Prostate gland (tissue), 2 donors: ENCODE measurements at places on chromosomes 7 and 10.
A peak's percentile ranks its signal among the peaks of the same experiment; 100 is the strongest.

DNA sequence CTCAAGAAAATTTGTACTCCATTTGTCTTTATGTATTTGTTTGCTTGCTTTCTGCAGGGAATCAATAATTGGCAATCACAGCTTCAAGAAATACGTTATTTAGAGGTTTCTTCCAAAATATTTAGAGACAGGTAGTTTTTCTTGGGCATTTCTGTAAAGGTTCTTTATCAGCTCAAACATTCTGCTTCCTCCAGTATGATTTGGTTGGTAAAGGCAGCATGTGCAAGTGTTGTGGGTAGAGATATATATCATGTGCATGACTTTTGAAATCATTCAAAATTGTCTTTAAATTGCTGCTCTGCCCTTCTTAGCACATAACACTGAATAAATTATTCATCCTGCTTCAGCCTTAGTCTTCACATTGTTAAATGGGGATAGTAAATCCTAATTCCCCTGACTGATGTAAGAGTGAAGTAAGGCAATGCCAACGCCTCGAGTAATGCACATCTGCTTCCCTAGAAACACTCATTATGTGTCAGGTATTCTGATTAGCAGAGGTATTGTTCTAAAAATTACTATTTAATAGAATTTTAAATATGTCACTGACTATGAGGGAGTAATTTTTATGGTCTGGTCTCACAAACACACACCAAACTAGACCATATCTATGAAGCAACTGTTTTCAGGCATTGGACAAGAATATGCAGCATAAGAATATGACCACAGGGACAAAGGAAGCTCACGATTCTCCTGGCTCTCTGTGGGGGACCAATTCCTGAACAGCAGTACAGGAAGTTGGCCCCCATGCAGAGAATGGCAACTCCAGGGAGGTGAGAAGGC, 77.3 kb upstream of the AKR1E2 start:
- no peak overlapping the region for H3K4me3 ChIP-seq
- H3K27me3 ChIP-seq, result no peaks in the 10 kb centered on the region
- DNase-seq, result no peak

- DNase-seq, result no peak
- H3K4me1 ChIP-seq, result no peaks in the 10 kb centered on the region
- H3K36me3 ChIP-seq, result no peaks in the 10 kb centered on the region
- H3K27me3 ChIP-seq, result no peaks in the 10 kb centered on the region
Measured at GRCh38 chr10:24713086-24713485, 10.6 kb downstream of the ARHGAP21 start.

GRCh38 chr7:55100544-55101327, 81.9 kb downstream of the EGFR start:
- no peaks in the 10 kb centered on the region for H3K36me3 ChIP-seq
- H3K4me3 ChIP-seq, result no peak overlapping the region
- H3K27me3 ChIP-seq, result no peaks in the 10 kb centered on the region
- peak; percentile 58 for DNase-seq

DNA sequence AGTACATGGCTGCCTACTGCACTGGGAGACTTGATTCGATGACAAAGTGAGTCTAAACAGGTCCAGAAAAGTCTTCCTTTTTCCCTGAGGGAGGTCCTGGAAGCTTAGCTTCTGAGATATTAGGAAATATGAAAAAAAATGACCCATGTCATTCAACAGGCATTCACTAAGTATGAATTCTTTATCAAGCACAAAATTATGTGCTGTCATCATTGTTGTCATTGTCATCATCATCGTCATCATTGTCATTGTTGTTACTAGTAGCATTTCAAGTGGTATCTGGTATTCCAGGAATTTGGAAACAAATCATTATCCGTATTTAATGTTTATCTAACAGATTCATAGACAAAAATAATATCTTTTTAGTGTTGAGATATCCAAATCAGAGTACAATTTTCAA, 49.7 kb upstream of the HECTD2 start:
- DNase-seq, result no peak
- no peaks in the 10 kb centered on the region for H3K4me1 ChIP-seq
- no peaks in the 10 kb centered on the region for H3K36me3 ChIP-seq

DNA sequence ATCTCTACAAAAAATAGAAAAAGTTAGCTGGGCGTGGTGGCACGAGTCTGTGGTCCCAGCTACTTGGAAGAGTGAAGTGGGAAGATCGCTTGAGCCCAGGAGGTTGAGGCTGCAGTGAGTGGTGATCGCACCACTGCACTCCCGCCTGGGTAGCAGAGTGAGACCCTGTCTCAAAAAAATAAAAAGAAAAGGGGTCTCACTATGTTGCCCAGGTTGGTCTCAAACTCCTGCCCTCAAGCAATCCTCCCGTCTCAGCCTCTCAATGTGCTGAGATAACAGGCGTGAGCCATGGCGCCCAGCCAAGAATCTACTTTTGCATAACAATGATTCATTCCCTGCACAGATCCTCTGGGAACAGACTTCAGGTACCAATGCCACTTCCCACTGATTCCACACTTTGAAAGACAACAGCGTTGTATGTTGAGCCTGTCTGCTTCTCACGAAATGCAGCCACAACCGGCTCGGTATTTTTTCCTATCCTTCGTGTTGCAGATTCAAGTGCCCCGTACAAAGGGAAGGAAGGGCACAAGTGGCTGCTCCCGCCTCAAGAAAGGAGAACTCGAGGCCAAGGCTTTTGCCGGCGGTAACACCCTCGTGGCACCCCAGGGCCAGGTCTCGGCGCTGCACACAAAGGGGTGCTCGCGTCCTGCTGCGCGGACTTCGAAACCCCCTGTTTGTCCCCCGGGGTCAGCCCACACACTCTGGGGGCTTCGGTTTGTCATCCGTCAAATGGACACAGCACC, 745 bp downstream of the DAGLB start:
- peak overlapping the region; percentile 78 for H3K4me3 ChIP-seq
- H3K4me1 ChIP-seq, result no peaks in the 10 kb centered on the region
- peak overlapping the region; percentile 83 for H3K27ac ChIP-seq
- peak; percentile 52 for DNase-seq
- H3K27me3 ChIP-seq, result no peaks in the 10 kb centered on the region
- H3K36me3 ChIP-seq, result no peaks in the 10 kb centered on the region

- no peak for DNase-seq
- no peak overlapping the region for H3K4me3 ChIP-seq
- no peaks in the 10 kb centered on the region for H3K36me3 ChIP-seq
- no peak overlapping the region for H3K27ac ChIP-seq
Measured at GRCh38 chr7:127828843-127829500, 177.0 kb downstream of the SND1 start.

GRCh38 chr7:74495112-74496086, 41.7 kb downstream of the GTF2IRD1 start:
- no peaks in the 10 kb centered on the region for H3K36me3 ChIP-seq
- no peaks in the 10 kb centered on the region for H3K4me1 ChIP-seq
- DNase-seq, result no peak
- H3K4me3 ChIP-seq, result no peak overlapping the region
- no peak overlapping the region for H3K27ac ChIP-seq

- no peaks in the 10 kb centered on the region for H3K27me3 ChIP-seq
- DNase-seq, result no peak
- peak overlapping the region; percentile 84 for H3K27ac ChIP-seq
- H3K4me3 ChIP-seq, result peak overlapping the region; percentile 61
- H3K4me1 ChIP-seq, result no peaks in the 10 kb centered on the region
- H3K36me3 ChIP-seq, result no peaks in the 10 kb centered on the region
Measured at GRCh38 chr10:12349629-12350166, 351 bp downstream of the CAMK1D start.
